ENCODE measurements at places on chromosomes 12 and 14.

GRCh38 chr12:91328451-91328850 lies 145.8 kb upstream of the DCN start:
- DNase-seq: no peak

GRCh38 chr14:22890416-22890815 lies 7.4 kb downstream of the REM2 start:
- DNase-seq: no peak

GRCh38 chr14:91258011-91258618 lies 13.6 kb upstream of the GPR68 start:
- DNase-seq: no peak

- DNase-seq: no peak
These were observed 303 bp downstream of the SAMD4A start for GRCh38 chr14:54567224-54567638.

DNA sequence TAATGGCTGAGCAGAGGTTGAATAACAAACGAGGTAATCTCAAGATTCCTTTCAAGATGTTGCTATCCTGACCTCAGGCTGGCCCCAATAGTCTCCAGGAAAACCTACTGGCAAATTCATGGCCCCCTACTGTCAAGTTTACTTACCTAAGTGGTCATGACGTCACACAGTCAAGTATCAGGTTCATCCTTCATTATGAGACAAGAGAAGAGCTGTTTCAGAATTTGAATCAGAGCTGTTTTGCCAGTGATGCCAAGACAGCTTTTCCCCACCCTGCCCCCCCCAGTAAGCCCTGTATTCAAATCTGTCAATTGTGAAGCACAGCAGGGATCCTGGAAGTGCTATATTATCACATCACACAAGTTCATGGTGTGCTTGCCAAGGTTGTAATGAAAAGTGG lies 509.6 kb downstream of the NOVA1 start:
- no peak for DNase-seq

DNA sequence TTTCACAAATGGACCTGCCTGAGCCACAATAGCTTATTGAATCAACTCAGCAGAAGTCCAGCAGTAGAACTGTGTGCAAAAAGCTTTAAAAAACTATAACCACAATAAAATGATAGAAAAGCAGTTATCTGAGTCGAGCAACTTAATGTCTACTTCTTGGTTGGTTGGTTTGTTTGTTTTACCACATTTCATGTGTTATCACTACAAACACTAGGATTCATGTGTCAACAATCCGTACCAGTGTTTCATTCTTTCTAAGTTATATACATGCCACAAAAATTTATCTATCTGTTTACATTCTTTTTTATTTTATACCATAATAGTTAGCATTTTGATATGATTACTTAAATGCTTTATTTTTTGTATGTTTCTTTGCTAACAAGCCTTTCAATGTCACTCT lies 339.0 kb downstream of the KCNH5 start:
- no peak for DNase-seq

GRCh38 chr14:28751467-28752058 lies 15.0 kb upstream of the FOXG1 start:
- DNase-seq: peak; percentile 15

- no peak for DNase-seq
These were observed 214.4 kb downstream of the BMP4 start for GRCh38 chr14:53742233-53742620.

DNA sequence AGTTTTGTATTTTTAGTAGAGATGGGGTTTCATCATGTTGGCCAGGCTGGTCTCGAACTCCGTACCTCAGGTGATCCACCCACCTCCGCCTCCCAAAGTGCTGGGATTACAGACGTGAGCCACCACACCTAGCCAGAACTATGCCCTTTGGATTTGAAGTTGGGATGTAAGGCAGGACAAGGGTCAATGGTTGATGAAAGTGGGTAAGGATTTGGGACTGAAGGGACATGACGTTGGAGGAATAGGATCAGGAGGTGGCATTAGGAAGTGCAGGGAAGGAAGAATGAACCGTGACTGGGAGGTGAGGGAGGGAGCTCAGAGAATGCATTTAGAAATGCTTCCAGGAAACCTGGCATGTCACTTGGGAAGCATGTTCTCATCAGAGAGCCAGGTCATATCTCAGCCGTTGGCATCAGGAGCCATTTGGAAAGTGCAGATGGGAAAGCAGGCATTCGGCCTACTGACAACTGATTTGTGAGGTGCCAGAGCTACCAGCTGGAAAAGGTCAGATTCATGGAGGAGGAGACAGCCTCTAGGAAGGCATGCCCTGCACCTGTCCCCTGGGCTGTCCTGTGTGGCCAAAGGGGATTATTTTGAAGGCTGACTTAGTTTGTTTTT lies 2.2 kb downstream of the CRADD start:
- no peak for DNase-seq

DNA sequence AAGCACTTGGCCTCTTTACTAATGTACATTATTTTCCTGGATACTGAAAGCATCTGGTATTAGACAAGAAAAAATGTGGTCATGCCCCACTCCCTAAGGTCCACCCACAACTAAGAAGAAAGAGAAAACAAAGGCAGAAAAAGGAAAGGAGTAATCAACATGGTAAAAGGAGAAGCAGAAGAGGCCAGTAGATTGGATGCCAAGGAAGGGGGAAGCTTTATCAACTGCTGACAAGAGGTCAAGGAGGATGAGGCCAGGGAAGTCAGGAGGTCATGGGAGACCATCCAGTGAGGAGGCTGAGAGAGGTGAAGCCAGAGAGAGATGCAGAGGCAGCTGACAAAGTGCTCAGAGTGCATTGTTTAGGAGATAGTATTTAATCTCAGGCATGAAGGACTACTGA lies 383.5 kb downstream of the ZFP36L1 start:
- DNase-seq: no peak

DNA sequence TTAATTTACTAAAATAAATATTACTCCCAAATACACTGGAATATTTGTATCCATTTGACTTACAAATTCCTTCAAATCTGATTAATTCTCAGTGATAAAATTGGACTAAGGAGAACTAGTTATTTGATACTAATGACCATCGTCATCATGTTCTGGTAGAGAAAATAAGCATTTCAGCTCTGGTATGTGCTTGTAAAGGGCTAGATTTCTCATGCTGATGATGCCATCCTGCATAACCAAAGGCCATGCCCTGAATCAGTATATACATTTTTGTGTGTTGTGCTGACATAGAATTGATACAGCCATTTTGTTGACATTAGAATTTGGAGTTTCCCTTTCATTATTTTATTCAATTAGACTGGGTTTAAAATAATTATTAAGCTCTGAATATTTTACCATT lies 148.9 kb downstream of the PCNX1 start:
- DNase-seq: no peak

GRCh38 chr12:75162845-75163244 lies 46.8 kb downstream of the KCNC2 start:
- DNase-seq: no peak

GRCh38 chr14:106883218-106883692 lies 1356.9 kb downstream of the TMEM121 start:
- peak; percentile 59 for DNase-seq

DNA sequence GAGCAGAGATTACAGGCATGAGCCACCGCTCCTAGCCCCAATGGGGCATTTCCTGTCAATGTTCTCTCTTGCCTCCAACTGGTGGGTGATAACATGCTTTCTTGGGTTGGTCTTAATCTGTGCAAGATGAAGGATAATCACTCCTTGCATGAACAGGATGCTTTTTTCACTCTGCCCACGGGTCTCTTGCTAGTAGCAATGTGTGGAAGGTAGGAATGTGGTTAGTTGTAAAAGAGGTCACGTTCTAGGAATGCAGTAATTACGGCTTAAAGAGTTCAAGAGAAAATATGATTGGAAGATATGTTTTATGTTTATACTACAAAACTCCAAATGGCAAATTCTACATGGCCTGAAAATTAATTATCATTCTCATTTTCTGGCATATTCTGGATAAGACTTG lies 10.5 kb downstream of the RNASE10 start:
- DNase-seq: no peak

DNA sequence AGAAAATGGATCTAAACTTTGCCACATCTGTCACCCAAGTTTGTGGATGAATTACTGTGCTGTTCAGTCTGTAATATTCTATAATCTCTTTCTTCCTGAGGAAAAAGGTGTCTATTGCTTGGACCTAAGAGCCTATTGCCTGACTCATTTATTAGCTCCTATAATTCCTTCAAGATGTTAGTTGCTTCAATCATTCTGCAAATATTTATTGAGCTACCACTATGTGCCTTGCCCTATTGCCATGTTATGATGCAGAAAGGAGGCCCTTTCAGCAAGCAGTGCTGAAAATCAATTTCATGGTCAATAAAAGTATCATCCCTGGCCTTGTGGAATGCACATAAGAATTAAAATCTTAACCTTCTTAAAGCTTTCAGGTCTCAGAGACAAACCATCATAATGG lies 113.6 kb downstream of the CCER1 start:
- no peak for DNase-seq

GRCh38 chr12:26668230-26668629 lies 164.8 kb downstream of the ITPR2 start:
- no peak for DNase-seq

GRCh38 chr14:90487031-90487430 lies 90.2 kb downstream of the CALM1 start:
- no peak for DNase-seq

DNA sequence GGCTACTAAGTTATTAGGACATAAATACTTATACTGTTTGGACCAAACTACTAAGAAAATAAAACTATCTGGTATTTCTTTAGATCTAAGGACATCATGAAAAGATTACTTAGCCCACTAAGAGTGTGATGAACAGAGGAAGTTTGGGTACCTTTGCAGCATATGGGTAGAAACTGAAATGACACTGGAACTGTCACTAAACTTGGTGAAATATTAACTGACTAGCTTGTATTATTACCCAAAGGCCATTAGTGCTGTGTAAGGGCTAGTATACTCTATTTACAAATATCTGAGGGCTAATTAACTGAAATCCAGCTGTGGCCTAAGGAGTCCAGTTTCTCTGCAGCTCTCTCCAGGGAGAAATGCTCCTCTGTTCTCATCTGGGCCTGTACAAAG lies 45.5 kb downstream of the PAWR start:
- no peak for DNase-seq

DNA sequence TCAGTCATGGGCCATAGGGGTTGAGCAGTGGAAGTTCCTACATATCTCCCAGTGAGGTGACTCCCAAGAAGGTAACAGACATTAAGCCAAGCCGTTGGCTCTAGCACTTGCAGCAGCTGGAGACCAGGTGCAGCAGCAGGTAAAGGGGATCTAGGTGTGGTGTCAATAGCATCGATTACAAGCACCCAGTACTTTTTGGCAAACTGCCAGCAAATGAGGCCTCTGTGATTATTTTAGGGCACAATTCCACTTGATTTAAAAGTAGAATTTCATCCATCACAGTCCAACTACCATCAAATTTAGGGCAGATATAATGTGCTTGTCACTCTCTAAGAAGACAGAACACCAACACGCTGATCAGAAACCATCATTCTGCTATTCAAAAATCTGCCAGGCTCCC lies 224.1 kb upstream of the EGLN3 start:
- no peak for DNase-seq

GRCh38 chr12:53949631-53950436 lies 4.9 kb upstream of the HOXC12 start:
- DNase-seq: no peak

DNA sequence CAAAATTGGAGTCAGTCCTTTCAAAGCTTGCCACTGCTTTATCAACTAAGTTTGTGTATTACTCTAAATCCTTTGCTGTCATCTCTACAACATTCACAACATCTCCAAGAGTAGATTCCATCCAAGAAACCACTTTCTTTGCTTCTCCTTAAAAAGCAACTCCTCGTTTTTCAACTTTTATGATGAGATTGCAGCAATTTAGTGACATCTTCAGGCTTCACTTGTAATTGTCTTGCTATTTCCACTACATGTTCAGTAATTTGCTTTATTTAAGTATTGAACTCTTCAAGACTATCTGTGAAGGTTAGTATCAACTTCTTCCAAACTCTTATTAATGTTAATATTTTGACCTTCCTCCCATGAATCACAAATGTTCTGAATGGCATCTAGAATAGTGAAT lies 747.9 kb downstream of the TMTC2 start:
- no peak for DNase-seq

DNA sequence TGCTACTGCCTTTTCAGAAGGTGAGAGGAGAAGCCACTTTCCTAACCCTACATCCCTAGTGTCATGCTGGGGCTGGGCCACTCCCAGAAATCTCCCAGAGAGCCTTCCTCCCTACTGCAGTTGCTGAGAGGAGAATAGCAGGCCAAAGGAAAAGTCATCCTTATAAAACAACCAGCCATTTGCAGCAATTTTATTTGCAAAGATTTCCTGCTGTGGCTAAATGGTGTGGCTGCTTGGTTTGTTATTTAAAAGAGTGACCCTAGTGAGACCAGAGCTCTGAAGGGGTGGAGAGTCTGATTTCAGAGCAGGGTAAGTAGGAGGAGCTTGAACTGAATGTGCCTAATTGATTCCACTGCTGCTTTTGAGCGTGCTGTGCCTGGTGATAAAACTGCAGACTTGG lies 232.0 kb downstream of the GRIN2B start:
- DNase-seq: no peak

- no peak for DNase-seq
These were observed 73.5 kb upstream of the GALNT9 start for GRCh38 chr12:132402831-132403416.

DNA sequence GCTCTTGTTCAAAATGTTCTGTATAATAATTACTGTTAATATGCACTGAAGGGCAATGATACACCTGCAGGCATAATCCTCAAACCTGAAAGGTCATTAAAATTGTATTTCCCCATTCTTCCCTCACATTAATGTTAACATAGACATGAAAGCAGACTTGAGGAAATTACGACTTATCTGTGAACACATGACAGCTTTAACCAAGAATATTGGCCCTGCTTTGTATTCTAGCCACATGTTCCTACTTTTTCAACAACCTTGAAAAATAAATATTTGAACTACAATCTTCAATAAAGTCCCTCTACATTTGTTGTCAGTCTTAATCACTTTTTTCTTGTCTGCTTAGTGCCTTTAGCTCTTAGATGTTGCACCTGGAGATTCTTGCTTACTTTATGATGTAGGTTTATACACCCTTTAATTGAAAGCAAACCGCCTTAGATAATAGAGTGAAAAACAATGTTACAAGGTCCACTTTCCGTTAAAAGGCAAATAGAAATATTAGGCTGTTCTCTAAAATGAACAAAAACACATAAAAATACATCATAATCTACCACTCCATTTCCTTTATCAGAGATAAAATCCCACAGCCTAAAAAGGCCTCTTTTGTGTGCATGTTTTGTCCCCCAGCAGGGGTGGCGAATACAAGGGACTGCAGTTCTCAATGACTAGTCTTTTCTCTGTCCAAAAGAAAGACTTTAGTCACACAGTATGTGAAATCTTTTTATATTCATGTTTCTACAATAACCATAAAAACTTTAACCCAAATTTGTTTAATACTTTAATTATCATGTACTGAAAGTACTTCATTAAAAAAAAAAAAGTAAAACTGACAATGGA lies 55.9 kb downstream of the ZFC3H1 start:
- no peak for DNase-seq
